Mesothelial cell of epicardium (in vitro differentiated cells): ENCODE measurements at places on chromosomes 3 and 15.
A peak's percentile ranks its signal among the peaks of the same experiment; 100 is the strongest.

DNA sequence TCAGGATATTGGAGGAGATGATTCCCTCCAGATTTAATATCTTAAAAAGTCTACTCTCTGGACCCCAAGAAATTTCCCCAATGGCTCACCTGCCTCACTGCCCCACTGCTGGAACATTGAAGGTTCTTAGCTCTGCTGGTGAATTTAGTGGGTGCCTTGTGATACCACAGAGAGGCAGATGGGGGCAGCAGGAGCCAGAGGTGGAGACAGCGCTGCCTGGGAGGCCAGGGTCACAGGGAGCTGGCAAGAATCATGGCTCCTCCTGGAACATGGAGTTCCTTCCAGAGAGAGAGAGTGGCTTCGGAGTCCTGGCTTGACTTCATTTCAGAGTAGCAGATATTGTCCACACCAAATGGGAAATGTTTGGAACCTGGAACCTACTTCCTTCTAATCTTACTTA is 263.5 kb upstream of the CFAP20DC start:
- H3K27me3 ChIP-seq, result peaks cover 29% of the 10 kb centered on the region
- H3K4me3 ChIP-seq, result no peak overlapping the region
- H3K27ac ChIP-seq, result no peak overlapping the region
- DNase-seq, result no peak
- peaks cover 3% of the 10 kb centered on the region for H3K4me1 ChIP-seq

GRCh38 chr3:22115581-22115980 is 364.6 kb upstream of the ZNF385D start:
- H3K4me1 ChIP-seq, result no peaks in the 10 kb centered on the region
- H3K27me3 ChIP-seq, result no peaks in the 10 kb centered on the region
- DNase-seq, result no peak
- no peak overlapping the region for H3K27ac ChIP-seq
- H3K4me3 ChIP-seq, result no peak overlapping the region

- H3K4me1 ChIP-seq, result peaks cover 43% of the 10 kb centered on the region
- H3K27me3 ChIP-seq, result no peaks in the 10 kb centered on the region
- no peak for DNase-seq
- peaks cover 2% of the 10 kb centered on the region for H3K36me3 ChIP-seq
- H3K27ac ChIP-seq, result no peak overlapping the region
Measured at GRCh38 chr15:75030023-75030413, 6.6 kb downstream of the PPCDC start.

- no peak overlapping the region for H3K27ac ChIP-seq
- DNase-seq, result no peak
- H3K4me1 ChIP-seq, result no peaks in the 10 kb centered on the region
- no peaks in the 10 kb centered on the region for H3K27me3 ChIP-seq
Measured at GRCh38 chr3:141021261-141021660, 29.9 kb upstream of the SPSB4 start.

- H3K4me3 ChIP-seq, result no peak overlapping the region
- H3K27ac ChIP-seq, result peak overlapping the region; percentile 41
- no peak for DNase-seq
- no peaks in the 10 kb centered on the region for H3K36me3 ChIP-seq
- no peaks in the 10 kb centered on the region for H3K27me3 ChIP-seq
Measured at GRCh38 chr3:42822828-42823227, 13.6 kb downstream of the ACKR2 start.

DNA sequence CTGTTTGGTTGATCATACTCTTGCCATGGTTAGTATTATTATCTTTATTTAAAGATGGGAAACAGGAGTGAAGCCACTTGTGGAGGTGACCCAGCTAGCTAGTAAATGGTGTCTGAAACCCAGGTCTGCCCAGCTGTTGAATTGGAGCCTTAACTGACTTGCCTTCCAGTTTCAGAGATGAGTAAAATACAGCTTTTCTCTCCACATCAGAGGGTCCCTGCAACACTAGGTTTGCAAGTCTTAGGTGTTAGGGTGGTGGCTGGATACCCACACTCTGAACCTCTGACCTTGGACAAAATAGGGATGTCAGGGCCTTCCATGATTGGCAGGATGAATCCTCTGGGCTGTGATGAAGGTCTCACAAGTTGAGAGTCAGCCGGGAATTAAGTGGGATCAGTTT is 4.1 kb downstream of the FLNB start:
- H3K27me3 ChIP-seq, result no peaks in the 10 kb centered on the region
- DNase-seq, result no peak
- peak overlapping the region; percentile 15 for H3K4me3 ChIP-seq
- peak overlapping the region; percentile 97 for H3K27ac ChIP-seq
- peaks cover 64% of the 10 kb centered on the region for H3K4me1 ChIP-seq

- H3K4me3 ChIP-seq, result no peak overlapping the region
- no peak overlapping the region for H3K27ac ChIP-seq
- DNase-seq, result no peak
Measured at GRCh38 chr15:45906230-45906629, 271.4 kb downstream of the SQOR start.

DNA sequence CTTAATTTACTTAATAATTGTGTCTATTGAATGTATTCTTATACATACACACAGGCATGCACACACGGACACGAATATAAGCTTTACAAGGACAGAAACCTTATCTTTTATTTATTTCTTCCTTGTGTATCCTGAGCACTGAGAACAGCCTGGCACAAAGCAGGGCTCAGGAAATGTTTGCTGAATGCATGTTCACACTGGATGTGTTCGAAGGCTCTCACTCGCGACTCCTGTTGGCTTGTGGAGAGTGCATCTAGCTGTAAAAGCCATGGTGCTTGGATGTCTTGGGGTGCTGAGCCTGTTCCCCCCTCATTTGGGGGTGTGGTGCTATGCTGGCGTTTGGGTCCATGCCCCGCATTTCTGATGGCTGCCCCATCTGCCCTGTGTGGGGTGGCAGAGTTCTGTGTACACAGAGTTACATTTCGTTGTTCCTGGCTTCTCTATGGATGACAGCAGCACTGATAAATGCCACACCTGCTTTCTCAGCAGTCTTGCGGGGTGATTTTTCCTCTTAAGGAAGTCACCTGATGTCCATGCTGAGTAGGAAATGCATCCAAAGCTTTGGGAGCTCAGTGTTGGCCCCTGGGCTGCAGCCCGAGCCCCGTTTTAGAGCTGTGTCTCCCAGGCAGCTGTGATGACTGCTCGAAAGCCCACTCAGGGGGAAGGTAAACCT is 148.5 kb downstream of the IGF1R start:
- no peaks in the 10 kb centered on the region for H3K27me3 ChIP-seq
- H3K4me1 ChIP-seq, result peaks cover 62% of the 10 kb centered on the region
- no peaks in the 10 kb centered on the region for H3K36me3 ChIP-seq
- no peak overlapping the region for H3K4me3 ChIP-seq
- no peak for DNase-seq

DNA sequence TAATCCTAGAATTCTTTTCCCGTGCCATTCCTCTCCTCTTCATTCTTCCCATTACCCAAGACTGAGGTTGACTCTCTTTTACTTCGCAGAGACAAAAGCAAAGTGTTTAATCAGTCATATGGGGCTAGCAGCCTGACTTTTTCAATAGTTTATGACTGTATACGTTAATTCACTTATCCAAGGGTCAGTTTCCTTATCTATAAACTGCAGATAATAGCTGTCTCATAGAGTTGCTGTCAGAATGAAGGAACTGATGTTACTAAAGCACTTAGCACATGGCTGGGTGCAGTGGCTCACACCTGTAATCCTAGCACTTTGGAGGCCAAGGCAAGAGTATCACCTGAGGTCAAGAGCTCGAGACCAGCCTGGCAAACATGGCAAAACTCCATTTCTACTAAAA is 43.5 kb upstream of the ULK4 start:
- DNase-seq, result no peak
- no peaks in the 10 kb centered on the region for H3K36me3 ChIP-seq
- H3K4me3 ChIP-seq, result no peak overlapping the region
- no peaks in the 10 kb centered on the region for H3K27me3 ChIP-seq
- no peaks in the 10 kb centered on the region for H3K4me1 ChIP-seq

GRCh38 chr3:160088492-160089137 is 100.0 kb downstream of the IL12A start:
- H3K4me1 ChIP-seq, result no peaks in the 10 kb centered on the region
- no peak overlapping the region for H3K27ac ChIP-seq
- no peaks in the 10 kb centered on the region for H3K27me3 ChIP-seq
- no peak overlapping the region for H3K4me3 ChIP-seq
- no peaks in the 10 kb centered on the region for H3K36me3 ChIP-seq
- DNase-seq, result no peak

GRCh38 chr3:165378761-165379160 is 182.6 kb upstream of the SLITRK3 start:
- no peak overlapping the region for H3K27ac ChIP-seq
- no peak overlapping the region for H3K4me3 ChIP-seq
- H3K4me1 ChIP-seq, result no peaks in the 10 kb centered on the region
- H3K27me3 ChIP-seq, result no peaks in the 10 kb centered on the region
